ENCODE measurements at places on chromosomes 5 and 9. TPM values are rescaled to one million over a fixed set of nuclear protein-coding genes. Genes with fewer than 3 reads are reported as not detected.

- DNase-seq = no peak
These were observed 135.8 kb downstream of the WDR70 start for GRCh38 chr5:37514946-37515345.

Gene NUTM2F
- total RNA-seq = not detected

Gene KCNT1
- 0.53 TPM for total RNA-seq

DNA sequence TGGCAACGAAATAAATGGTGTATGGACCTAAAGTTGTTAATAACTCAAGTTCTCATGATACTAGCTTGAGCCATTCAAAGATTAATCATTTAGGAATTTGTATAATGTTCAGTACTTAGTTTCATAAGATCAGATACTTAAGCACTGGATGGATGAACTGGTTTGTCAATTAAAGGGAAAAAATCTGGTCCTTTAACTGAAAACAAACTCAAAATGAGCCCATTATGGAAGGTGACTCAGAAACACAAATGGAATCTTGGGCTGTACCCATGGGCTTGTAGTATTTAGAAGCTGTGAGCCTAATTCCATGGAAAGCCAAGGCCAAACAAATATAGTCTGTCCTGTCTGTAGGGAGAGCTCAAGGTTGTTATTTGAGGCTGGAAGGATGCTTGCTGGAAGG lies 27.6 kb upstream of the ADRB2 start:
- no peak for DNase-seq

DNA sequence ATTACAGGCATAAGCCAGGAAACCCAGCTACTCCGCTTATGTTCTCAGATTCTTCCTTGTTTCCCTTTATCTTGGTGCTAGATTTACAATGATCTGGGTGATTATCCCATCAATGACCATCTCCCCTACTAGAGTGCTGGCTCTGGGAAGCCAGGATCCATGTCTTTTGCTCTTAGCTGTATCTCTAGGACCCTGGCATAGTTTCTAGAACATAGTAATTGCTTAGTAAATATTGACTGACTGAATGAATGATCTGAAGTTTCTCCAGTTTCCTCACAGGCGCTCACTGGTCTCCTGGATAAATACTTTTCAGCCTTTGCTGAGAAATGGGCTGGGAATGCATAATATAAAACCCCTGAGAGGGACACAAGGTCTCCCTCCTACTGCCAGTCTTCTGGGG lies 60.0 kb upstream of the KLF9 start:
- DNase-seq = no peak

GRCh38 chr5:85476617-85477016 lies 1091.9 kb upstream of the EDIL3 start:
- DNase-seq = no peak

- no peak for DNase-seq
These were observed 7.9 kb downstream of the BHMT start for GRCh38 chr5:79119486-79119885.

Gene PHYHD1
- 38.7 TPM for total RNA-seq
